Vagina (tissue), 2 donors: ENCODE measurements at places on chromosomes 2 and 18.

GRCh38 chr18:36083729-36084128 is 16.4 kb upstream of the RPRD1A start:
- no peak for DNase-seq

- DNase-seq: no peak
Measured at GRCh38 chr2:211437396-211437795, 881.0 kb downstream of the CPS1 start.

DNA sequence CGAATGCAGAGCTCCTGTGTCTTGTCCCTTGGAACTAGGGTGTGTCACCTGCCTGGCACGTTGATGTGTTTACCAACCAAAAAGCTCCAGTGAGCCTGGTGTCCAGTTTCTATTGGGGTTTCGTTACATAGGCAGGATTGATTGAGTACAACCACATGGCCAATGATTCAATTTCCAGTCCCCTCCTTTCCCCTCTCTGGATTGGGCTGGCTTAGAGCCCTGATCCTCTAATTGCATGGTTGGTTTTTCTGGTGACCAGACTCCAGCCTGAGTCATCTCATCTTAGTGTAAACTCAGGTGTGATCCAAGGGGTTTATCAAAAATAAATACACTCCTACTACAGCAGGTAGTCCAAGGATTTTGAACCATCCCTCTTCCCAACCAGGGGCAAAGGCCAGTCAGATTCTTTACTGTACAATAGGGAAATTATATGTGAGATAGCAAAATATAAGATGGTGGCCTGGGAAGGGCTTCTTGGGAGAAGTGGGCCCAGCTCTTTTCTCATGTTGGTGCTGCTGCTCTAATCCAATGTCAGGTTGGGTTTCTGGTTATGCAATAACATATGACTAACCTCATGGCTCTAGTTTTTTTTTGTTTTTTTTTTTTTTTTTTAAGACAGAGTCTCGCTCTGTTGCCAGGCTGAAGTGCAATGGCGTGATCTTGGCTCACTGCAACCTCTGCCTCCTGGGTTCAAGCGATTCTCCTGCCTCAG is 64.7 kb upstream of the MGAT5 start:
- DNase-seq: no peak

DNA sequence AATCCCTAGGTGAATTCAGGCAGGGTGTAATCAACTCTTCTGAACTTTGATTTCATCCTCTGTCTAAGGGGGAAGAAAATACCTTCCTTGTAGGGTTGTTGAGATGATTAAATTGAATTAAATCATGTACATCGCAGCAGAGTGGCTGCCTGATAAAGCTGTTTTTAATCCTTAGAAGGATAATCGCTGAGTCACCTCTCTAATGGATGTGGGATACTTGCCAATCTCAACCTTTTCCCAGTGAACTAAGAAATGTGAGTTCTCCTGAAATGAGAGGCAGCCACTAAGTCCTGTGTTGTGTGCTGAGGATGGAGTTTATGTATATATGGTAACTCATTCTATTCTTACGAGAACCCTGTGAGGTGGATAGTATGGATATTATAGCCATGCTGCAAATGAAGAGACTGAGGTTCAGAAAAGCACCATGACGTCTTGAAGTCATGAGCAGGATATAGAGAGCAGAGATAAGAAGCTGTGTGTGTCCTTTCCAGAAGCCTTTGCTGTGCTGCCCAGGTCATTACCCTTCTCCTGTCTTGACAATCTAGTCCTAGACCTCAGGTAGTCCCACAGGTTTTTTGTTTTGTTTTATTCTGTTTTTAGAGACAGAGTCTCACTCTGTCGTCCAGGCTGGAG is 93.3 kb downstream of the HNRNPLL start:
- DNase-seq: no peak

DNA sequence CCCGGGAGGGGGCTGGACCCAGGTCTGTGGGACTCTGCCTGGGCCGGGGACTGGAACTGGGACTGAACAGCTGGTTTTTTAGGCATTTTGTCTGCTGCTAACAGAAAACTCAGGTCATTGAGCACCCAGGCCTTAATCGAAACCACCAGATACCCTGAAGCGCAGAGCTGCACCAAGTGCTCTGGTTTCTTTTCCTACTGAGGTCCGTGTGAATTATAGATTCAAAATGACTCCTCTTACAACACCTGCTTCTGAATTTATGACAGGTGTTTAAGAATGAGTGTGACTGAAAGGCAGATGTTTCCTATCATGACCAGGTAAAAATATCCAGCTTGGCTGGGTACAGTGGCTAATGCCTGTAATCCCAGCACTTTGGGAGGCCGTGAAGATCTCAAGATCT is 47.8 kb downstream of the TRAPPC12 start:
- DNase-seq: no peak

- no peak for DNase-seq
Measured at GRCh38 chr2:157489983-157490382, 46.1 kb upstream of the CYTIP start.
